ENCODE measurements at places on chromosomes 12 and 14. TPM values are rescaled to one million over a fixed set of nuclear protein-coding genes. Genes with fewer than 3 reads are reported as not detected.

Gene LPAR5
- not detected for total RNA-seq

Gene GLIPR1L2
- 0.22 TPM for total RNA-seq

Gene SSPN
- 0.22 TPM for total RNA-seq

Gene ACACB
- total RNA-seq = 3.4 TPM

Gene CYP27B1
- under 0.01 TPM for total RNA-seq

Gene ARHGAP5
- total RNA-seq = 21.4 TPM

Measured in lung microvascular endothelial cell (primary cell).